ENCODE measurements at places on chromosomes 2 and 18.

GRCh38 chr2:235937936-235938335 lies 230.2 kb downstream of the GBX2 start:
- no peak for DNase-seq

DNA sequence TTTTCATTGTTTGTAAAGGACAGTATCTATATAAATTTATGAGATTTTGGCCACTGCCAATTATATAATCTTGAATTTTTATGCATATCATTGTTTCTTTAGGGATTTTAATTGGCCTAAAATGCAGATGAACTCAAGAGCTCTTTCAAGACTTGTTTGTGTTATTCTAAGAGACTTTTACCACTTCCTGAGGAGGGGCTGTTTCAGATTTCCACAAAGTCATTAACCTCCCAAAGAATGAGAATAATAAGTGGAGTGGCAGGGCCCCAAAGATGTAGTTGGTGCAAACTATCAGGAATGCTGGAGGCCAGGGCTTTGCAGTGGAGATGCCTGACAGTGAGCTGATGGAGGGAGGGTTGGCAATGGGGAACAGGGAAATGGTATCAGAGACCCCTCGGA lies 15.5 kb upstream of the ACVR1 start:
- no peak for DNase-seq

GRCh38 chr18:24378598-24378997 lies 19.0 kb downstream of the OSBPL1A start:
- DNase-seq, result no peak

DNA sequence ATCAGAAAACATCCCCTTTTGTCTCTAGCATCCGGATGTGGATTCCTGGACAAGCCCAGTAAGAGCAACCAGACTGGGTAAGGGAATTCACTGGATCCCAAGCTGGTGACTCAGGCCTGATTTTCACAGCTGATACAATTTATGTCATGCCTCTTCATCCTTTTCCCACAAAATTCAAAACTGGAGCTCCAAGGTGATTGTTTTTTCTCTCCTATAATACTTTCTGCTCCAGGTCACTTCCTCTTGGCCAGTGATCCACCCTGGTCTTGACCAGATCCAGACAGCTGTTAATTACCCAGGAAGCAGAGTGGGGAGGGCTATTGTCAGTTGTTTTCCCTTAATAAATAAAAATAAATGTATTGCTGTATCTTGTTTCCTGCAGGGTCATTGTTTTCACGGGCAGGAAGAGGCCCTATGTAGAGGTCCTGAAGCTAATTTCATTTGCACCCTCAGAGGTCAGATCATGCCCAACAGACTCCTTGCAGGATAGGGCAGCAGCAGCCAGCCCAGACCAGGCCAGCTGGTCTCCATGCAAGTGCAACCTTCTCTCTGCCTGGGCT lies 57.6 kb downstream of the EVA1A start:
- DNase-seq, result no peak

DNA sequence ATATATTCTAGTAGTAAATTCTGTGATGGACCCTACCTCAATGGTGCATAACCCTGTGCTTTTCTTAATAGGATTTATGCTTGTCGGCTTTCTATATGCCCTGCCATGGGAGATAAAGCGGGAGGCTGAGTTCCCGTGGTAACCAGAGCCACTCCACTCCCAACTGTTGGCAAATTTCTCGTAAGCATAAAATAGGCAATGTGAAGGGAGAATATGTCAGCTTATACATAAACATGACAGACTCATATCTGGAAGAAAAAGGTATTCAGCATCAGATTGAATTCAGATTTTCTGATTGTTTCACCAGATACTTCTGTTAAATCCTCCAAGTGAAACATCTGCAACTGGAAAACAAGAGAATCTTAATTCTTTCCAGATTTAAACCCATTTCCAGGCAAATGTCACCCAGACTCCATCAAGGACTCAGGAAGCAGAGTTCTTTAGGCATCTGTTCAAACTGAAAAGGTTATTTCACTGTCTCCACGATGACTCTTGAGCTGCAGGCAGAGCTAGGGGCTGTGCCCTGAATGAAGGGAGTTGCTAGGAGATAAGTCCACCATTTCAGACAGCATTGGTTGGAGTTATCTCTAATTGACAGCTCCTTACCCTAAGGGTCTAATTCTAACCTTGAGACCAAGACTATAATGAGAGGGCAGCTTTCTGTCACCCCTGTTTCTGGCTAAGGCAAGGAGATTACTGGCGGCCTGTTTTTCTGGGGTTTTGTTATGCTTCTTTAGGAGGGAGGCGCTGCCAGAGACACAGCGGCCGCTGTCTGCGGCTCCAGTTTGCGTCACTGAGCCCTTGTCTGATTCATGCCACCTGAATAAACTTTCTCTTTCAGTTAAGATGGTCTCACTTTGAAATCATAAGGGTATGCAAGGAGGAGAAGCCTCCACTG lies 381.3 kb downstream of the SOX11 start:
- DNase-seq, result no peak

DNA sequence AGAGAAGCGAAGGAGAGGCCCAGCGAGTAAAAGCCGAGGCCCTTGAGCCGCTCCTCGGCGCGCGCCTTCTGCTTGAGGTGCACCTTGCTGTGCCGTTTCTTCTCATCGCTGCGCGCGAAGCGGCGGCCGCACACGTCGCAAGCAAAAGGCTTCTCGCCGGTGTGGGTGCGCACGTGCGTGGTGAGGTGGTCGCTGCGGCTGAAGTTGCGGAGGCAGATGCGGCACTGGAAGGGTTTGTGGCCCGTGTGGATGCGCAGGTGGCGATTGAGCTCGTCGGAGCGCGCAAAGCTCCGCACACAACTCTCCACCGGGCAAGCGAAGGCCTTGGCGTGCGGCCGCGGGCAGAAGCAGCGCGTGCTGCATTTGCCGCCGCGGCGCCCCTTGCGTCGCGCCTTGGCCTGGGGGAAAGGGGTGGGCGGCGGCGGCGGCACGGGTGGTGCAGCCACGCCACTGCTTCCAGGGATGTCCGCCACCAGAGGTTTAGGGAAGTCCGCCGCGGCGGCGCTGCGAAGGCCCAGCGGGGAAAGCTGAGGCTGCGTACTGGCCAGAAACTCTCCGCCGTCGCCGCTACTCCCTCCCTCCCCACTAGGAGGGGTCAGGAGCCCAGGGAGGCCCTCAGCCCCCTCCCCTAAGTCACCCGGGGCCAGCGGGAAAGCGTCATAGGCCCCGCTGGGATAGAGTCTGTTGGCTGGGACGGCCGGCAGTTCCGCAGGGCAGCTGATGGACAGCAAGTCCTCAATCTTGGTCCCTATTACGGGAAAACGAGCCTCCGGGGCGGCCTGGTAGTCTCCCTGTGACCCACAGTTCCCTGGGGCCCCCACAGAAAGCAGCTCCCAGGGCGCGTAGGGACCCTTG lies 1.7 kb downstream of the EGR4 start:
- no peak for DNase-seq

DNA sequence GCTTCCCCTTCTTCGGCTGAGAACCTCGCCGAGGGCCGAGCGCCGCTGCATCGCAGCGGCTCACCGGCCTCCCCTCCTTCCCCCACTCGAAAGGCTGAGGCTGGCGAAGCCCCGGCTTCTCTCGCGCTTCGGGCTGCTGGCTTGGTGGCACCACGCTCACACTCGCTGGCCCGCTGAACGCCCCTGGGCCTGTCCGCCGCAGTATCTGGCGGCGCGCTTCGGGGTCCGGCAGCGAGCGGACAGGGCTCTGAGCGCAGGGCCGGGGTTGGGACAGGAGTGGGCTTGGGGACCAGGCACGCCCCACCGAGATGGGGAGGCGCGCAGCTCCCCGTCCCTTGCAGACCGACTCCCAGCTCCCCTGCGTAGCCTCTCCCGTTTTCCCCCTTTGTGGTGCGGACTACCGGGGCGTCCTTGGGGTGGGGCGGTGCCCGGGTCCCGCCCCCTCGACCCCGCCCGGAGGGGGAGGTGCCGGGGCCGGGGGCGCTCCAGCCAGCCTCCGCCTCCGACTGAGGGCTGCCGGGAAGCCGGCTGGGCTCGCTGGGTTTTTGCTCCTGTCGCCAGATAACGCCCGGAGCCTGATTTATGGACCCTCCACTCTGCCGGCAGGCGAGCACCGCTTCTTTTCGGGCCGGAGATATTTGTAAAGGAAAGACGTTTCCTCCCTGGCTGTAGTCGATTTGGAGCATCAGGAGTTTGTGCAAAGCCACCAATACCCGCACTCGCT lies 3.8 kb downstream of the GBX2 start:
- DNase-seq, result no peak

- DNase-seq, result no peak
Observed at GRCh38 chr18:2135309-2135708, 436.0 kb downstream of the METTL4 start.

GRCh38 chr2:10392951-10393639 lies 55.0 kb downstream of the ODC1 start:
- DNase-seq, result no peak

DNA sequence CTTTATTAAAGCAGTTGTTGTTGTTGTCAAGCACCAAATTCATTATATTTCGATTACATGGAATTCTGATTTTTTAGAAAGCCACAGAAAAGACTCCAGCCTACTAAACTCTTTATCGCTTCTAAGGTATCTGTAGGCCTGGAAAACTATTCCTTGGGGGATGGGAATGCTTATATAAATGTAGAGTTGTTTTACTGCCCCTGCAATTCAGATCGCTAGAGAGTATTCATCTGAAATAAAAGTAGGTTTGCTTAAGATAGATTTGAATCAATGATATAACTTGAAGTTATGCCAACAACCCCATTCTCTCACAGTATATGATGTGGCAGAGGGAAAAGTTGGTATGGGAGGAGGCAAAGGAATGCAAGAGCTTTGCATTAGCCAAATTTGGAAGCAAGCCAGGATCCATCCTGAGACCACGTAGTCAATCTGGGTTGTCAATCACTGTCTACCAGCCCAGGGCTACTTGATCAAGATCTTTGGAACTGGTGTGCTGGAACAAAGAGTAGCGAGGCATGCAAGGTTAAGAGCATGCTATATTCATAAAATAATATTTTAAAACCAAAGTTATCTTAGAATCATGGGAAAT lies 95.9 kb downstream of the LYPD6B start:
- DNase-seq, result no peak

DNA sequence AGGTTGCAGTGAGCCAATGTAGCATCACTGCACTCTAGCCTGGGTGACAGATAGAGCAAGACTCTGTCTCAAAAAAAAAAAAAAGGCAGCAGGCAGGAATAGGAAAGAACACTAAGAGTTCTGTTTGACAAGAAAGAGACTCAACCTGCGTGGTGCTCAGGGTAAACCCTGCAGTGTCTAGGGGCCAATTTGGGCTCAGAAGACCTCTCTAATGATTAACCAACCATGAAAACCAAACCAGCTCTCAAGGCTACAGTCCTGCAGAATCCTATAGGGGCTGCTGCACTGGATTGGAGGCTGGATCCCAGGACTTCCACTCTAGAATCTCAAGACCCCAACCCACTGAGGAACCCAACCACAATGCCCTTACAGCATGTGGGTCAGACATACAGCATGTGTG lies 2.4 kb downstream of the TRABD2A start:
- no peak for DNase-seq

DNA sequence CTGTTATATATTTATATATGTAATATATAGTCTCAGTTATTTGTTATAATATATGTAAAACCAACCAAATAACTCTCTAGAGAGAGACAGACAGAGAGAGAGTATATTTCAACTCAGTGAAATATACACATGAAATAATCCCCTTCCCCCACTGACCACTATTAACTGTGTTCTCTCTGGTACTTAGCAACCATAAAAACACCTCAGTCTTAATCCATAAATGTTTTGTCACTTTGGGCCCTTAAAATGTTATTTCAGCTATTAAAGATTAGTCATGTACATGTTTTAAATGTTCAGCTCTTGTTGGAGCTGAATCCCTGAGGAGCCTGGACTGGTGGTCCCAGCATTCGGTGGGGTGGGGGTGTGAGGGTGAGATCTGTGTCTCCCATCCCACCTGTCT lies 122.2 kb upstream of the MAP3K20 start:
- DNase-seq, result no peak

GRCh38 chr2:202061695-202062094 lies 11.4 kb upstream of the KIAA2012 start:
- DNase-seq, result no peak

- no peak for DNase-seq
Observed at GRCh38 chr2:73935641-73936040, 9.0 kb downstream of the DGUOK start.

DNA sequence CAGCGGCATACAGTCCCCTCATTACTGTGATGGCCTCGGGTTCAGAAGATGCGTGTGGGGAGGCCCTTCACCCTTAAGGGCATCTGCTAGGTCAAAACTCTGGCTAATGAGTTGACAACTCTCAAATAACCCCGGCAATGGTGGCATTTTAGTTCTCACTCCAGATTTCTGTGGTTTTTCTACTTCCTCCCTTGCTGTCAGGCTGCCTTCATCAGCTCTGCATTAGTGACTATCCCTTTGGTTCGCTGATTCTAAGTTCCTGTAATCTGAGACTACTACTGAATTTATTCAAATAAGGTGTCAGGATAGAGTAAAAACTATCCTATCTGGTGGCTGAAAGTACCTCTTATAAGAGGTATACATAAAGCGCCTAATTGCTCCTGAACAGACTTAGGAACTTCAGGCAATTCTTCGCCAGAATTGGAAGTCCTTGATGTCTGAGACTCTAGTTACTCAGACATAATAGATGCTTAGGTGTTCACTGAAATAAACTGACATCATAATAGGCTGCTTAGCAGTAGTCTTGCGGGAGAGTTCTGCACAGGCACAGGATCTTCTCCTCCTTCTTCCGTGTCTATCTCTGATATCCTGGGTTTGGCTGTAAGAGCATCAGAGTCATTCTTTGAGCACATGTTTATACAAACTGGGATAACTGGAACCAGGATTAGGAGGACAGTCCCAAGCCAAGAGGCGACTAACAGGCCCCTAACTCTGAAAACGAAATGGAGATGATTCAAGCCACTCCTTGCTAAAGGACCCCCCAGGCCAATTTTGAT lies 194.5 kb downstream of the DNER start:
- no peak for DNase-seq

- DNase-seq, result no peak
Observed at GRCh38 chr2:156457523-156458517, 21.6 kb downstream of the GPD2 start.

DNA sequence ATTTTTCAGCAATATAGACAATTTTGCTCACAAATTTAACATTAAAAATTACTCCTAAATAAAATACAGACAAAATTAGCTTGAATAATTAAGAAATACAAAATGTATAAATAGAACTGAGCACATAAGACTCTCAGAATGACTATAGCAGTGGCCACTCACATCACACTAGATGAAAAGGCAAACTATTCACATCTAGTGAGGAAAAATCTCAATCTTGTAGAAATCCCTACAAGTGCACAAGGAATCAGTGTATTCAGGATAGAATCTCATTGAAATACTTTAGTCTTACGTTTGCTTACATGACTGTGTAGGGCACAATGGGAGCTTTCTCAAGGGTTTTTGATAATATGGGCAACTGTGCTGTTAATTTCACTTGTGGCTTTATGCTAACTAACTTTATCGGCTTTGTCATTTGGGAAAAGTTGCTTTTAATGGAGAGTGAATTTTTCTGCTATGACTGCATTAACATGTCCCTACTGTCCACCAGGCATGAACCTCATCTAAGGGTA lies 678.9 kb upstream of the LRRTM4 start:
- DNase-seq, result no peak

- DNase-seq, result no peak
Observed at GRCh38 chr18:75142677-75143076, 66.3 kb downstream of the PTGR3 start.

GRCh38 chr2:240359695-240360094 lies 75.8 kb upstream of the GPC1 start:
- no peak for DNase-seq

Data from T-cell (primary cell).